ENCODE measurements at places on chromosomes 3 and 15.

- no peak for DNase-seq
Measured at GRCh38 chr15:75145027-75145841, 56.4 kb upstream of the C15orf39 start.

DNA sequence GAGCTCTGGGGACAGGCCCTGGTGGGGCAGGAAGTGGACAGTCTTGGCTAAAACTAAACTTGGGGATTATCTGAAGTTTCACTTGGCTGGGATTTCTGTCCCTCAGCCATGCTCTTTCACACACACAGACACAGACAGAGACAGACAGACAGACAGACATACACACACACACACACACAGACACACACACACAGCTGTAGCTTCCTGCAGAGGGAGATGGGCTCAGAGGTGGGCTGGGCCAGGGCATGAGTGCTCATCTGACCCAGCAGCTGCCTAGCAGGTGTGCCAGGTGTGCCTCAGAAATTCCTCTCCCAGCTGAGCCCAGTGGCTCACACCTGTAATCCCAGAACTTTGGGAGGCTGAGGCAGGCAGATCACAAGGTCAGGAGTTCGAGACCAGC lies 3.3 kb downstream of the RHOV start:
- no peak for DNase-seq

GRCh38 chr3:127614928-127615589 lies 13.9 kb upstream of the PODXL2 start:
- DNase-seq: no peak

- no peak for DNase-seq
Measured at GRCh38 chr15:32941823-32942222, 224.0 kb downstream of the GREM1 start.

DNA sequence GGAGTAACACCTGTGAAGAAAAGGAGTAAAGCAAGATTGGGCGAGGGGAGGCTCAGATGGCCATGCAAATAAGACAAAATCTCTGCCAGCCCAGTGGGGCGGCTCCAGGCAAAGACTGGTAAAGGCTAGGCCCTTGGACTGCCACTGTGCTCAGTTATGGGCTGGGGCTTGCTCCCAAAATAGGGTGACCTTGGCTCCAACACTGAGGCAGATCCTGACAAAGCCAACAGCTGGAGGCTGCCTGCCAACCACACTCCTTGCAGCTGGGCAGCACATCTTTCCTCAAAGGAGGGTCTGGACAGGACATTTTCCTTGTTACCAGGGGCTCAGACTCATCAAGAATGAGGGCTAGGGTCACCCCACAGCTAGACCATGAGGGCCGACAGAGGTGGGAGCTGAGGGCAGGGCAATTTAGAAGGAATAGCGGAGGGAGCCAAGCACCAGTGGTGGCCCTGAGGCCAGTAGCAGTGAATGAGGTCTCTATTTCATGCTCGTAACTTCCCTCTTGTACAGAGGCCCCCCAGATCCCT lies 86.1 kb downstream of the CHRD start:
- DNase-seq: no peak

DNA sequence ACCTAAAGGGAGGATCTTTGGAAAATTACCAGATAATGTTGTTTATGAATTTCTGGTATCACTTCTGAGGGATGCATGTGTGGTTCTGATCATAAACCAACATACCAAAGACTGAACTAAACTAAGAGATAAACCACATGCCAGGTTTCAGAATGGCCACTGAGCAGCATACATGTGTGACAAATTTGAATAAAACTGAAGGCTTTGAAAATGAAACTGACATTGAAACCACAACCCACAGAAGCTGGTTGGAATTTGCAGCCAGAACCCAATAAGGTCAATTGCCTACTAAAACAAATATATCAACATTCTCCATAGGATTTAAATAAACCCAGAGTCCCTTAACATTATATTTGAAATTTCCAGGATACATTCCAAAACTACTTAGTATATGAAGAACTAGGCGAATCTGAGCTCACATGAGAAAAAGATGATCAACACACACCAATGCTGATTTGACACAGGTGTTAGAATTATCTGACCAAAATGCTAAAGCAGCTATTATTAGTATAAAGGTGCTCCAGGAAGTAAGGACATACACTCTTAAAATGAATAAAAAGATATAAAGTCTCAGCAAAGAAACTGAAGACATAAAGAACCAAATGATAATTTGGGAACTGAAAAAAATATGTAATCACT lies 125.0 kb downstream of the ZNF280D start:
- DNase-seq: peak; percentile 0

GRCh38 chr3:42706721-42707619 lies 4.4 kb upstream of the HHATL start:
- DNase-seq: no peak

DNA sequence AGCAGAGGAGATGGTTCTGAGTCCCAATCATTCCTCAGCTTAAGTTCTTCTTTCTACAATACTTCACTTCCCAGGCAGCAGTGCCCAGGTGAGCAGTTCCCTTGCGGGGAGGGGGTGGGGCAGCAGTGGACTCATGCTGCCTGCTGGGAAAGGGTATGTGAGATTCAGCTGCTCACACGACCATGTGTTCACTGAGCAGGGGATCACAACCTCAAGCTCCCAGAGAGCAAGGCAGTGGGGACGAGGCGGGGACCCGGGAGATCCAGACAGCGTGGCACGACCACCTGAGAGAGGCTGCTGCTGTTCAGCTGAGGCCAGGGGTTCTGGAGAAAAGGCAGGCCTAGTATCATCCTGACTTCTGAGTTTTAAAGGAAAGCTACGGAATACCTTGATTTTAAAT lies 166.6 kb downstream of the XXYLT1 start:
- no peak for DNase-seq

DNA sequence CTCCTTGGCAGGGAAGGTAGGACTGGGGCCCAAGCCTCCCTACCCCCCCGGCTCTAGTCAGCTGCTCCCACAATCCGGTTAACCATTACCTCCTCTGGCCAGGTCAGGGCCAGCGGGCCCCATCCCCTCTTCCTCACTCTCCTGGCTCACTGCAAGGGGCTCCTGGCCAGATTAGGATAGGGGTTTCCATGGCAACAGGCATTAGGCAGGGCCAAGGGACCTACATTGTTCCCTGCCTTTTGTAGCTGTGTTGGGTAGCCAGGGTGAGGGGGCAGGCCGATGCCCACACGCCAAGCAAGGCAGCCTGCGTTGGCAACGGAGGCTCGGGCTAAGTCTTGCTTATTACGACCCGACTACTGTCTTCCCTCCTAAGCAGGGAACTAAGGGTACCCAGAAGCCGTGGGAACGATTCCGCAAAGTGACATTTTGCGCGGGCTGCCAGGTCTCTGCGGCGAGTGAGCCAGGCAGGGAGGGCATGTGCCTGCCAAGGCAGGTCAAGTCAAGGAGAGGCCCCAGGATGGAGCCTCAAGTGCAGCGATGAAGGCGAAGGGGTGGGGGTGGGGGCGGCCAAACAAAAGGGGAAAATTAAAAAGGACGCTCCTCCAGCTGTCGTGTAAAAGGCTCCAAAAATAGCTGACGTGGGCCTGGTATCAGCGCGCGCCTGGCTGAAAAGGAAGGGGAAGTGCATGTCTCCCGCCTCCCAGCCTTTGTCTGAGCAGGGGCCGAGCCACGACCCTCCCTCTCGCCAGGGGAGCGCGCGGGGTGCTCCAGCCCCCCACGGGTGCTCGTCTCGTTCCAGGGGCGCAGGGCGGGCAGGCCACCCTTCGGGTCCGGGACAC lies 919 bp downstream of the IDH2 start:
- peak; percentile 70 for DNase-seq

DNA sequence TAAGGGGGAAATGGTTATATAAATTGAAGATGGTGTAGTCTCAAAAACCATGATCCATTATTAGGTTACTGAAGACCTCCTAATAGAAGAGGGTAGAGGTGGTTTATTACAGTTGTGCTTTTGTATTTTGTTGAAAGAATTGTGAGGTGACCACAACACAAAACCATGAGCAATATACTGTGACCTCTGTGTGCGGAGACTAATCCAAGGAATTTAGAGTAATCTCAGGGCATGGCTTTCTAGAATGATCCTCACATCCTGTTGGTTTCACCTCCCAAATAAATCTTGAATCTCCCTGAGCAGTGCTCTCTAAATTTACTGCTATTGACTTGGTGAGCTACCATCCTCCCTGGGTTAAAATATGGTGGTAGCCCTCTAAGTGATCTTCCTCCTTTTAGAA lies 52.3 kb downstream of the PTPRG start:
- DNase-seq: no peak

GRCh38 chr15:91099995-91100813 lies at the start of gene SV2B:
TSS of gene SV2B (plus strand) at chr15:91100257. CDS start at chr15:91226264, 126,007 bp downstream.
- peak; percentile 18 for DNase-seq

- DNase-seq: no peak
Measured at GRCh38 chr3:65587650-65588439, 450.9 kb downstream of the MAGI1 start.

DNA sequence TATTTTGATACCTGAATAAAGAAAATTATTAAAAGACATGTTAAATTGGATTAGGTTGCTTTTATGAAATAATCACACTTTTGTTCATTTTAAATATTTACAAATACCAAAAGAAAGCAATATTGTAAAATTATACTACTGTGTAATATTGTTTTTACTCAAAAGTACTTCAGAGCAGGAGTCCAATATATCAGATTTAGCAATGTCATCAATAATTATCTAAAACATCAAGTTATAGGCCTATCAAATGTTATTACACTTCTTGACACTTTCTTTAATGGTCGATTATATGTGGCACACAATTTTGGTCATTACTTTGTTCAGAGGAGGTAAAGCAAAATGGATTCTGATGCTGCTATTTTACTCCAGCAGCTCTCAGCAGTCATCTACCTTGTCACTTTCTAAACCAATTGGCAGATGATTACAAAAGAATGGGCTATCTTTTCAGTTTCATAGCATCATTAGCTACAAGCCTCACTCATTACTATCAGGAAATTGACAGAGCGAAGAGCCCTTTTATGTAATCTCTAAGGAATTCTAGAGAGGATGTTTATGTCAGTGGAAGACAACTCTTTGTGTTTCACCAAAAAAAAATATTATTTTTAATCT lies 318.6 kb downstream of the PLOD2 start:
- no peak for DNase-seq

- no peak for DNase-seq
Measured at GRCh38 chr3:179083977-179084376, 12.4 kb upstream of the ZMAT3 start.

- DNase-seq: peak; percentile 20
Measured at GRCh38 chr3:88044411-88044810, 14.4 kb downstream of the CGGBP1 start.

DNA sequence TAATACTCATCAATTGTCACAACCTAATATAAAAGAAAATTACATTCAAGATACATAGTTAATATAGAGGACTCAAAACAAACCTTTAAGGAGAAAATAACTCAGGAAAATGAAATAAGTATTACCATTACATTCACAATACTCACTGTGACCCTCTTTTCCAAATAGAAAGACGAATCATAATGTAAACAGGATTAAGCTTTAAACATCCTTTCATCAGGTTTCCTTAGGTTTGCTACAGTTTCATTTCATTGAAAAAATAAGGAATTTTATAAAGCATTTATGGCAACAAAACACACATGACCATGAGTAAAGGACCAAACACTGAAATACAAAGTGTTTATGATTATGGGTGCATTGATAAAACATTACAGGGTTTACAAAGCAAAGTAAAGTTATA lies 162.7 kb downstream of the ALCAM start:
- DNase-seq: no peak

DNA sequence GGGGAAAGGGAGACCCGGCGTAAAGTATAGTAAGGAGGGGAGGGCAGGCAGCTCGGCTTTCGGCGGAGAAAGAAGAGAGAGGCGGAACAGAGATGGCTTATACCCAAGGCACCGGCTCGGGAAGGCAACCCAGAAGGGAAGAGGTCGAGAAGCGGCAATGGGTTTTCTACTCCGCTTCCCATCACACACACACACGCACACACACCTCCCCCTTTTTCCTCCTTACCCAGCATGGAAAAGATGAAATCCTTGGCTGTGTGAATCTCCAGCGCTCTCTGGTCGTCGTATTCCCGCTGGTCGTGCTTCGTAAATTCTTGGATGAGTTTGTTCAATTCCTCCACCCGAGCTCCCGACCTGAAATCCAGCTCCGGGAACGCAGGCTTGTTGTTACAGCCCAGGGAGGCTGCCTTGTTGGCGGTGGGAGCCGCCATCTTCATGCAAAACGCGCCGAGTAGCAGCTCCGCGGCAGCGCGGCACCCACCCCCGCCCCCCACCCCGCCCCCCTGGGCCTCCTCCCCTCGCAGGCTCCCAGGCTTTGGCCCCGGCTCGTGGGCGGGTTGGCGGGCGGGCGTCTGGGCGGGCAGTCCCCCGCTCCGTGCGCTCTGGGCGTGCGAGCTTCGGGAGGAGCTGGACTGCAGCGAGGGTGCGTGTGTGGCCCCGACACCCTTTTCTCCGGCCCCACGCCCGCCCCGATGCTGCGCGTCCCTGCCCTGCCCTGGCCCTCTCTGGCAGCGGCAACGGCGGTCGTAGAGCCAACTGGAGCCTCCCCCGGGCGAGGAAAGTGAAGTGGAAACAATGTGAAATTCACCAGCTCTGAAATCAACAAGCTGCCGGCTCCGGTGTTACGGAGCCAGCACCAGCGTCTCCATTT lies at the start of gene MB21D2:
TSS of gene MB21D2 (minus strand) at position 453 of the 871 bp plus-strand sequence. CDS start at position 437, 16 bp downstream.
- DNase-seq: peak; percentile 50

DNA sequence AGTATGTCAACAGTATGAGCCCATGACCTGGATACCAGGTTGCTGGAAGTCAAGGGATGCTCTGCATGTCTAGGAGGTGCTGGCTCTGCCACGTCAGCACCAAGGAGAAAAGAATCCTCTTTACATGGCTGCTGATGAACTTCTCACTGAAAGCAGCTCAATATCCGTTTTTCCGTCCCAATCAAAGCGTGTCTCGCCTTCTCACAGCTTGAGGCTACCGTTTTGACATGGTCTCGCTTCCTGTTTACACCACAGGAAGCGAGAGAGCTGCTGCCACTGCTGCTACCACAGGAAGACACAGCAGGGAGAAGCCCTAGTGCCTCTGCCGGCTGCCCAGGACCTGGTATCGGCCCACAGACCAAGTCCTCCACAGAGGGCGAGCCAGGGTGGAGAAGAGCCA lies 27.3 kb downstream of the STARD5 start:
- peak; percentile 86 for DNase-seq

DNA sequence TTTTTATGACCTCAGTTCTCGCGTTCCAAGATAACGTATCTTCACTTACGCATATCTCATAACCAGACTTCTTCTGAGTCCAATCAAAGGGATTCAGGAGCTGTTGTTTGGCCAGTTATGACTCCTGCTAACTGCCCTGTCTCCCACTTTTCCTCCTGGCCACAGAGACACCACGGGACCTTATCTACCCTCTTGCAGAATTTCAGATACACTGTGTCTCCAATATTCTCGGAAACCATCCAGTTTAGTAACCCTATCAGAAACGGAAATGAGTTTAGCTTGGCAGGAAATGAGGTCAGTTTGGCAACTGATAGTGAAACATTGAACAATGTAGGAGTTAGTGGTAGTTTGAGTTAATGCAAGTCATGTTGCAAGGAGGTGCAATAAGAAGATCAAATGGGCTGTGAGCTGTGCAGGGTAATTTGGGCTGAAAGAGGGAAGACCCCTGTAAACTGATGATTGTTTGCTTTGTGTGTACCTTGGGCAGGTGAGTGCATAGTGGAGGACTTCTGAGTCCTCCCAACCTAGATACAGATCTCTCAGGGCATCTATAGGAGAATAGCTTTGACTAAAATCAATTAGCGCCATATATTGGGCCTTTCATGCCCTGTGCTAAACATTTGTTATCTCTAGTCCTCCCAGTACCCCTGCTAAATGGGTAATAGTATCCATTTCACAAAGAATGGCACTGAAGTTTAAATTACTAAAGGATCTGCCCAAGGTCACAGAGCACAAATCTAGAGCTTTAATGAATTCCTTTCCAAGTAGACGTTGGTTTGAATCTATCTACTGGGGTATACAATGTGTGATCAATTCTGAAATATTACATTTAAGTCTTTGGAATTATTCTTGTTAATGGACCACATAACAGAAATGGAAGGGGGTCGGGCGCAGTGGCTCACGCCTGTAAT lies 41.3 kb upstream of the PIK3CB start:
- DNase-seq: peak; percentile 46

Measured in hematopoietic multipotent progenitor cell (in vitro differentiated cells).